ENCODE measurements at places on chromosomes 5 and 9.
A peak's percentile ranks its signal among the peaks of the same experiment; 100 is the strongest.

GRCh38 chr9:127835991-127836516, 18.4 kb downstream of the ENG start:
- no peak for DNase-seq
- H3K36me3 ChIP-seq = no peaks in the 10 kb centered on the region
- no peaks in the 10 kb centered on the region for H3K27me3 ChIP-seq
- H3K4me3 ChIP-seq = no peak overlapping the region
- no peak overlapping the region for H3K27ac ChIP-seq

DNA sequence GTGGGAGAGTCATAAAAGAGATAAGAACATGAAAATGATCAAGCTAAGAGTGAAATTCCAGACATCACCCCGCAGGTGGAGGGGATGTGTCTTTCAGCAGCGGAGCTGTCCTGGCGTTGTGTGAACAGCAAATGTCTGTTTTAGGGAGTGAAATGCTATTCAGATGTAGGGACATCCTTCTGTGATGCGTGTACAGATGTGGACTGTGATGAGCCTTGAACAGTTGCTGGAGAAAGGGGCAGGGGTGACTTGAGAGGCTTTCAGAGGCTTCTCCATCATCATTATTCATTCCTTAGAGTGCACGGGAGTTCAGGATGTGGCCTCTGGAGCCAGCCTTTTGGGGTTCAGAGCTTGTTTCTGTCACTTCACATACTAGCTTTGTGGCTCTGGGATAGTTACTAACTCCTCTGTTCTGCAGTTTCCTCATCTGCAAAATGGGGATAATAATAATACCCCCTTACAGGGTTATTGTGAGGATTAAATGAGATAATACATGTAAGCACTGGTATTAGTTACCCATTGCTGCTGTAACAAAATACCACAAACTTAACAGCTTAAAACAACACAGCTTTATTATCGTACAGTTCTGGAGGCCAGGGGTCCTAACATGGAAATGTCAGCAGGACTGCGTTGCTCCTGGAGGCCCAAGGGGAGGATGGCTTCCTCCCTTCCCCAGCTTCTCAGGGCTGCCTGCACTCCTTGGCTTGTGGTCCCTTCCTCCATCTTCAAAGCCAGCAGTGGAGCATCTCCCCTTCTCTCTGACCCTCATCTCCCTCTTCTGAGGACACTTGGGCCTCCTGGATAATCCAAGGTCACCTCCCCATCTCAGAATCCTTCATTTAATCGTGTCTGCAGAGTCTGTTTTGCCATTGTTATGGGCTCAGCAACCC, 9.4 kb downstream of the TRAF1 start:
- H3K4me1 ChIP-seq = peaks cover 92% of the 10 kb centered on the region
- peaks cover 47% of the 10 kb centered on the region for H3K36me3 ChIP-seq
- no peak overlapping the region for H3K4me3 ChIP-seq
- H3K27me3 ChIP-seq = no peaks in the 10 kb centered on the region

GRCh38 chr5:157306081-157306480, 40.2 kb downstream of the CYFIP2 start:
- H3K27me3 ChIP-seq = no peaks in the 10 kb centered on the region
- H3K36me3 ChIP-seq = peaks cover 59% of the 10 kb centered on the region
- H3K4me3 ChIP-seq = no peak overlapping the region

- H3K27me3 ChIP-seq = no peaks in the 10 kb centered on the region
- DNase-seq = no peak
- no peak overlapping the region for H3K4me3 ChIP-seq
- no peak overlapping the region for H3K27ac ChIP-seq
- H3K4me1 ChIP-seq = no peaks in the 10 kb centered on the region
Measured at GRCh38 chr9:79176014-79176697, 395.6 kb upstream of the TLE4 start.

DNA sequence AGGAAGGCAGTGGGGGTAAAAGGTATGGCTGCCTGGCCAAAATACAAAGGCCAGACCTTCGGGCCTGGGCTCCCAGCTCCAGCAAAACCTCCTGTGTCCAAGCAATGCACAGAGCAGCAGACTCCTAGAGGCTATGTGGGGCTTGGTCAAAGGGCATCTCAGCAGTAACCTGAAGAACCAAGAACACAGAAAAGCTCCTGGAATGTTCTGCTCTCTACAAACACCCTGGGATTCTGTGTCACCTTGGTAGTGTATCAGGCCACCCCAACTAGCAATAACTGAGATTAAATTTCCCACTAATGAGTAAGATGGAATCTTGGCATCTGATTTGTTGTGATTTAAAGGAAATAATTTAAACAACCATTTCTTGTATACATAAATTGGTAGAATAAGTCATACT, 158.6 kb downstream of the GLIS3 start:
- no peaks in the 10 kb centered on the region for H3K27me3 ChIP-seq
- no peaks in the 10 kb centered on the region for H3K36me3 ChIP-seq
- H3K27ac ChIP-seq = no peak overlapping the region
- no peaks in the 10 kb centered on the region for H3K4me1 ChIP-seq
- no peak overlapping the region for H3K4me3 ChIP-seq

DNA sequence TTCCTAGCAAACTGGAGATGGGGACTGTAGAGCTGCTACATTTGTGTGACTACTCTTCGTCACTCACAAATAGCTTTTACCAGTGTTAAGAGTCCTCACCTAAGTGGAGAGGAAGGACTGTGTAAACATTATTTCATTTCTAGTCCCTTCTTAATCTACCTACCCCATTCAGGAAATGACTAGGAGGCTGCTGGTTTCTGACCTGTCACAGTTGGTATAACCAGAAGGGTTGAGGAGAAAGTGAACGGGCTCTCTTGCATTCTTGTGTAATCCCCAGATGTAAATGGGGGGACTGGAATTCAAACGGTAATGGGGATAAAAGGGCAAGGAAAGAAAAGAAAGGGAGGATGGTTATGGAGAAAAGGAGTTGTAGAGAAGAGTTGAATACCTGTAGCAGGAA, 35.4 kb upstream of the BNIP1 start:
- no peak for DNase-seq
- no peaks in the 10 kb centered on the region for H3K27me3 ChIP-seq
- H3K27ac ChIP-seq = no peak overlapping the region
- no peaks in the 10 kb centered on the region for H3K4me1 ChIP-seq
- no peak overlapping the region for H3K4me3 ChIP-seq
- peaks cover 33% of the 10 kb centered on the region for H3K36me3 ChIP-seq

GRCh38 chr5:17289681-17290539, 72.5 kb downstream of the BASP1 start:
- no peak overlapping the region for H3K27ac ChIP-seq
- no peak overlapping the region for H3K4me3 ChIP-seq
- no peaks in the 10 kb centered on the region for H3K27me3 ChIP-seq
- no peaks in the 10 kb centered on the region for H3K4me1 ChIP-seq

- H3K27ac ChIP-seq = no peak overlapping the region
- no peaks in the 10 kb centered on the region for H3K27me3 ChIP-seq
- no peaks in the 10 kb centered on the region for H3K4me1 ChIP-seq
- DNase-seq = no peak
- no peak overlapping the region for H3K4me3 ChIP-seq
Measured at GRCh38 chr5:136203303-136203922, 10.5 kb upstream of the SMIM32 start.

GRCh38 chr5:146475190-146475780, 28.2 kb downstream of the TCERG1 start:
- no peak overlapping the region for H3K27ac ChIP-seq
- peaks cover 40% of the 10 kb centered on the region for H3K36me3 ChIP-seq
- no peak for DNase-seq
- no peaks in the 10 kb centered on the region for H3K4me1 ChIP-seq
- H3K4me3 ChIP-seq = no peak overlapping the region
- H3K27me3 ChIP-seq = no peaks in the 10 kb centered on the region

DNA sequence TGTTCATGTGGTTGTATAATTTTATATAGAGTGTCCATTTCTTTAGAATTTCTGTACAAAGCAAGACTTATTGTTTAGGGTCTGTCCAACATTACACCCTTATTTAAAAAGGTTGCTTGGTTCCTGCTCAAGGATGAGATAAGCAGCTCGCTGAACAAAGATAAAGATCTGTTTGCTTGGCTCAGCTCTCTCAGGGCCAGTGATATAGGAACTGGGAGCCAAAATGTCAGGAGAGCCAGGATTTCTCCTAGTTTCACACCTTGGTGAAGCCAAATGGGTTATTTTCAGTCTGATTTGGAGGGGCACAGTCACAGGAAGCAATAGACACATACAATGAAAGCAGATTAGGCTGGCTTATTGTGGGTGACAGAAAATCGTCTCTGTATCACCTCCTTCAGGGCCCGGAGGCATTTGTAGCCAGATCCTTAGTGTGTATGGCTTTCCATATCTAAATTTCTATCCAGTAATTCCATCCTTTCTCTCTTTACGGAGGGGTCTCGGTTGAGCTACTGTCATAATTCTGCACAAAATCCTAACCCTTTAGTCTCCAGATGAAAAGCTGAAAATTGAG, 396.4 kb downstream of the TMEM232 start:
- H3K4me3 ChIP-seq = no peak overlapping the region
- no peaks in the 10 kb centered on the region for H3K27me3 ChIP-seq
- no peak overlapping the region for H3K27ac ChIP-seq
- H3K36me3 ChIP-seq = no peaks in the 10 kb centered on the region
- H3K4me1 ChIP-seq = no peaks in the 10 kb centered on the region
- DNase-seq = no peak

GRCh38 chr9:76271755-76272154, 122.5 kb downstream of the RFK start:
- no peaks in the 10 kb centered on the region for H3K36me3 ChIP-seq
- H3K27me3 ChIP-seq = no peaks in the 10 kb centered on the region
- no peak for DNase-seq
- no peaks in the 10 kb centered on the region for H3K4me1 ChIP-seq
- no peak overlapping the region for H3K27ac ChIP-seq
- no peak overlapping the region for H3K4me3 ChIP-seq

DNA sequence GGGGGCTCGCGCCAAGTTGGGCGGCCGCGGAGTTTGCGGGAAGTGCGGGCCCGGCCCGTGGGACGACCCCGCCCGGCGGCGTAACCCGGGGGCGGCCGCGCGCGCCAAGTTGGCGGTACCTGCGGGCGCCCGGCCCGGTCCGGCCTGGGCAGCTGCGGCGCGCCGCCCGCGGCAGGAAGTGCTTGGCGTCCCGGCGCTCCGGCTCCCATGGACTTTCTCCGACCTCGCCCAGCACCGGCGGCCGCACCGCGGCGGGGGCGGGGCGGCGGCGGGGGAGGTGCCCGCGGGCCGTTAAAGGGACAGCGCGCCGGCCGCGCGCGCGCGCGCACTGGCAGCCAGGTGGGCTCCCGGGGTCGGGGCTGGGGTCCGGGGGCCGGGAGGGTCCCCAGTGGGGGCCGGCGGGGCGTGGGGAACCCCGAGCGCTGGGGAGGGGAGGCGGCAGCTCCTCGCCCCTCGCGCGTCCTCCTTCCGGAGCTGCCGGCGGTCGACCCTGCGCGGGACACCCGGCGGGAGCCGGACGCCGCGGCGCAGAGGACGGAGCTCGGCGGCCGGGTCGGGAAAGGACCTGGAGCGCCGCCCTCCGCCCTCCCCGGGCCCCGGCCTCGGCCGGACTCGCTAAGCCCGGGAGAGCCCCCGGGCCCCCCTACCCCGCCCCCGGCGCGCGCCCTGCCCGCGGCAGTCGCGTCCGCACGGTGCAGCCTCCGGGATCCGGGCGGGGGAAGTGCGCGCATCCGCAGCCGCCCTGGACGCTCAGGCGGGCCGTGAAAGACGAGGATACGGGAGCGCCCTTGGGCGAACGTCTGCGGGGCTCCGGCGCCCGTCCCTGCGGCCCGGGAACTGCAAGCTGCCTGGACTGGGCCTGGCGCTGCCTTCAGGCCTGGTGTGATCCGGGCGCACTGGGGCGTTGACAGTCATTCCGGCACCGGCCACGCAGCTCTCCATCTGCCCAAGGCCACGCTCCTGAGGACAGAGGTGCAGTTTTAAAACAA, at the start of gene NACC2:
NACC2 (minus strand) TSS at position 220 of the 989 bp plus-strand sequence. CDS start 44,768 bp downstream, outside the sequence.
- peak within 1 kb of the TSS; percentile 43 for H3K27ac ChIP-seq
- no peaks in the 10 kb centered on the region for H3K36me3 ChIP-seq
- no peak within 1 kb of the TSS for H3K4me3 ChIP-seq
- H3K27me3 ChIP-seq = no peaks in the 10 kb centered on the region

- H3K27me3 ChIP-seq = no peaks in the 10 kb centered on the region
- no peak for DNase-seq
- H3K4me1 ChIP-seq = no peaks in the 10 kb centered on the region
- peaks cover 13% of the 10 kb centered on the region for H3K36me3 ChIP-seq
Measured at GRCh38 chr5:172943283-172943841, 15.9 kb upstream of the RPL26L1 start.

DNA sequence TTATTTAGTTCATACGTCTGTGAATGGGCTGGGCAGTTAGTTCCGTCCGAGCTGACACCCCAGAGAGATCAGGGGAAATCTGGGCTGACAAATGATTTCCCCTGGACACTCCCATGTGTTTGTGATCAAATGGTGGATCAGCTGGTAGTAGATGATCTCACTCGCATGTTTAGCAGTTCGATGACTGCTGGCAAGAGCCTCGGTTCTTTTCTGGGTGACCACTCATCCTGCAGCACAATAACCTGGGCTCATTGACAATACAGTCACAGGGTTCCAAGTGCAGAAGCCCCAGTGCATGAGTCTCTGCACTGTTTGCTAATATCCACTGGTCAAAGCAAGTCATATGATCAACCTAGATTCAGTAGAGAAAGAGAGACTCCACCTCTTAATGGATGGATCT, 155.9 kb downstream of the NR2F1-AS1 start:
- no peak overlapping the region for H3K27ac ChIP-seq
- H3K27me3 ChIP-seq = no peaks in the 10 kb centered on the region
- no peak overlapping the region for H3K4me3 ChIP-seq
- no peak for DNase-seq

- H3K4me1 ChIP-seq = no peaks in the 10 kb centered on the region
Measured at GRCh38 chr5:26749829-26750228, 288.6 kb downstream of the CDH9 start.

- H3K4me1 ChIP-seq = no peaks in the 10 kb centered on the region
- H3K4me3 ChIP-seq = no peak overlapping the region
- DNase-seq = no peak
- H3K36me3 ChIP-seq = no peaks in the 10 kb centered on the region
Measured at GRCh38 chr5:34648840-34649158, 7.3 kb upstream of the RAI14 start.

GRCh38 chr9:79107911-79108676, 463.7 kb upstream of the TLE4 start:
- H3K4me1 ChIP-seq = no peaks in the 10 kb centered on the region
- H3K27me3 ChIP-seq = no peaks in the 10 kb centered on the region
- no peak for DNase-seq

DNA sequence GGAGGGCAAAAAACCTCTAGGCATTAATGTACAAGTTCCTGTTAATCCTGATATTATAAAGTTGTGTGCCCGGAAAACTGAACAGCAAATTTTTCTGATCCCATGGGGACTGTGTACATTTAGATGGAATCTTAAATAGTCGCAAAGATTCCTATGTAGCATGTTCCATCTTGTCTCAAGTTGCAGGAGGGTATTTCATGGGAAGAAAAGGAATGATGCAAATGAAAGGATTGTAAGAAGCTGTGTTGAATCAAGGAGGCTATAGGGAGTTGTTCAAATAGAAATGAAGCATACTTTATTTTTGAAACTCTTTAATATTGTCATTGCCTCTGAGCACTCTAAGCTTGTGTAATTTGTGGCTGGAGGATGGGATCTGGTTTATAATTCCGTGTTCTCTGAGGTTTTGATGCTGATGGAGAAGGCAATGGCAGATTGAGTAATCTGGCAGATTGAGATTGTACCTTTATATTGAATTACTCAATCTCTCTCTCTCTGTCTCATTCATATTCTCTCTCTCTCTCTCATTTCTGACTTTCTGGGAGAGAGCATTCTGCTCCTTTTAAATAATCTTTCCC, 288.5 kb downstream of the OSTF1 start:
- no peaks in the 10 kb centered on the region for H3K4me1 ChIP-seq
- H3K27me3 ChIP-seq = no peaks in the 10 kb centered on the region
- no peak for DNase-seq

Data from CD4-positive, alpha-beta memory T cell (primary cell).